ENCODE measurements at places on chromosomes 3 and 15. TPM values are rescaled to one million over a fixed set of nuclear protein-coding genes. Genes with fewer than 3 reads are reported as not detected.

The SLC28A2 gene
- total RNA-seq, result not detected

The GHSR gene
- total RNA-seq, result not detected

The CHP1 gene
- 69.5 TPM for total RNA-seq

The DPPA2 gene
- total RNA-seq, result not detected

The MED12L gene
- 0.39 TPM for total RNA-seq

The ATP13A4 gene
- 0.06 TPM for total RNA-seq

The TRPC1 gene
- 8.3 TPM for total RNA-seq

The SAMMSON gene
- not detected for total RNA-seq

The CHST13 gene
- total RNA-seq, result 0.50 TPM

The IQCF5 gene
- not detected for total RNA-seq

The WDR93 gene
- 0.13 TPM for total RNA-seq

The ZNF445 gene
- total RNA-seq, result 2.3 TPM

The CYP1A2 gene
- not detected for total RNA-seq

The PXK gene
- 6.6 TPM for total RNA-seq

The LMAN1L gene
- not detected for total RNA-seq

The UCN2 gene
- 9.8 TPM for total RNA-seq

The ALDH1A2 gene
- not detected for total RNA-seq
